ENCODE measurements at places on chromosomes 7 and 10.

DNA sequence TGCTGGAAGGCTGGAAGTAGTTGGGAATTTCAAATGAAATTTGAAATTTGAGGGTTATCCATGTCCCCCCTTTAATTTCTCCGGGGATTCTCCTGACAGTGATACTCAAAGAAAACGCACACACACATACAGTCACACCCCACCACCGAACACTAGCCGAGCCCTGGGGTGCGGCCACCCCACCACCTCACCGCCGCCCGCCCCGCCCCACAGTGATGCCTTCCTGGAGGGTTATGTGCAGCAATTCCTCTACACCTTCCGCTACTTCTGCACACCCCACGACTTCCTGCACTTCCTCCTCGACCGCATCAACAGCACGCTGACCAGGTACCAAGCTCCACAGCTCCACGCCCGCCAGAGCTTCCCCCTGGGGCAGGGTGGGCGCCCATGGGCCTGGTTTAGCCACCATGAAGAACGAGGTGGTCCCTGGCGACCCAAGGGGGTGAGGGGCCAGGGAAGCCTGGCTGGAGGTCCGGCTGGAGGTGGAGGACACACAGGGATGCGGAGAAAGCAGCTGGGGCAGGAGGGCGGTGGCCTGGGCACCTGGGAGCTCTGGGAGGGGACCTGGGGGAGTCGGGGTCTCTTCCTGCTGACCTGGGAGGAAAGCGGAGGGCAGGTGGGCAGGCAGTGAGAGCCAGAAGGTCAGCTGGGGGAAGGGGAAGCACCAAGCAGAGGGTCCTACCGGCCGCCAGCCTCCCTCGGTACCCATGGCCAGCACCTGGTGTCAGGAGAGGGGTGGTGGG is 19.4 kb upstream of the UTF1 start:
- no peak for DNase-seq

DNA sequence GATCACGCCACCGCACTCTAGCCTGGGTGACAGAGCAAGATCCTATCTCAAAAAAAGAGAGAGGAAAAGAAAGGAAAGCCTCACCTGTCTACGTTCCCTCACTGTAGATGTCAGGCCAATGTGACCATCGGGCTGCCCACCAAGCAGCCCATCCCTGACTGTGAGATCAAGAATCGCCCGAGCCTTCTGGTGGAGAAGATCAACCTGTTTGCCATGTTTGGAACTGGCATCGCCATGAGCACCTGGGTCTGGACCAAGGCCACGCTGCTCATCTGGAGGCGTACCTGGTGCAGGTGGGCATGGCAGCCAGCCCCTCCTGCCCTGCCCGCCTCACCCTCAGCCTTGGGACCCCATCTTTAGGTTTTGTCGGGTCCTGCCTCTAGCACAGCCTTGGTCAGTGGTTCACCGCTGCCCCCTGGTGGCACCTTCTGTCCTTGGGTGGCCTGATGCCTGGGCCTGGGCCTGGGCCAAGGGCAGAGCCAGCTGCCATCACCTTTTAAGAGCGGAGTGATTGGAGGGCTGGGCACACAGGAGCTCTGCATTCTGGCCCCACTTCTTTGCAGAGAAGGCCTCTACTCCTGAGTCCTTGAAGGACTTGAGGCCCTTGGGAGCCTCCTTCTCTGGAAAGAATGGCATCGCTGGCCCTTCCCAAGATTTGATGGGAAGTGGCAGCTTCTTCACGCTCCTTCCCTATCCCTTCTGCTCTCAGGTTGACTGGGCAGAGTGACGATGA is 14.4 kb upstream of the AHCYL2 start:
- DNase-seq: peak; percentile 89

- DNase-seq: no peak
Observed at GRCh38 chr7:89731751-89732445, 422.4 kb upstream of the STEAP1 start.

GRCh38 chr7:23276376-23276775 is 22.8 kb upstream of the MALSU1 start:
- DNase-seq: no peak

Data from testis (tissue), 5 donors.